ENCODE measurements at places on chromosomes 3 and 15.

GRCh38 chr15:57554812-57555179 is 36.9 kb upstream of the MYZAP start:
- DNase-seq = no peak

DNA sequence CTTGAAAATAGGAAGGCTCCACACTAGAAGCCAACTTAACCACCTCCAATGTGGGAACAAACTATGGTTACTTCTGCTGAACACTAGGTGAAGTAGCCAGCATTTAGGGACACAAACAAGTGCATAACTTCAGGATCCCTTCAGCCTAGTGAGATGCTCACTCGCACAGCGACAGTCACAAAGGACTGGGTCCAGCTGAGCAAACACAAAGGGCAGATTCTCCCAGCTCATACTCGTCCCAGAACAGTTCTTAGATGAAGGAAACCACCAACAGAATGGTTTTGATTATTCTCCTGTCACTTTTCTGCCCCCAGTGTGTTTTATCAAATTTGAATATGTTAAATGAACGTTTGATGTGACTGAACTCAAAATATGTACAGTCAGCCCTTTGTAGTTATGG is 201.6 kb downstream of the KCNAB1 start:
- DNase-seq = no peak

DNA sequence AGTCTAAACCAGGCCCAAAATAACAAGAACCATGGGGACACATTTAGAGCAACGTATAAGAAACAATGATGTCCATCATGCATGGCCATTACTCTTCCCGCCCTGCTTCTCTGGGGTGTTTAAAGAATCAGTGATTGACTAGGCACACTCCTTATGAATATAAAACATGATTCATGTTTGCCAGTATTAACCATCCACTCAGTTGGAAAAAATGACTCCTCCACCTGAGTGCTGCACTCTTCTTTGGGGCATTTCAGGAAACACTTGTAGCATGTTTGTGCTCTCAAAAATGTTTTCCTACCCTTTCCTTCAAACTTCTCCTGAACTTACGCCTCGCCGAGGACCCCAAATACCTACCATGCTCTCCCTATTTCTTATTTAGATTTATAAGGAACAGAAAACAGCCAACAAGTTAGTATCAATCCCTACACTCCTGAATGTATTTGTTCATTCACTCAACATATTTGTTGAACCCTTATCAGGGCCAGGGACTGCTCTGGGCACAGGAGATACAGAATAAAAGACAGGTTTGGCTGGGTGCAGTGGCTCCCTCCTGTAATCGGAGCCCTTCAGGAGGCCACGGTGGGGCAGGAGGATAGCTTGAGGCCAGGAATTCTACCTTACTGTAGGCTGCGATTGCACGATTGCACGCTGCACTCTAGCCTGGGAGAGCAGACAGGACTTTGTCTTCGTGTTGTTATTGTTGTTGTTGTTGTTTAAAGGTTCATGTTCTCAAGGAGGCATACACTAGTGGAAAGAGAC is 137.0 kb downstream of the TMCO5A start:
- DNase-seq = no peak

DNA sequence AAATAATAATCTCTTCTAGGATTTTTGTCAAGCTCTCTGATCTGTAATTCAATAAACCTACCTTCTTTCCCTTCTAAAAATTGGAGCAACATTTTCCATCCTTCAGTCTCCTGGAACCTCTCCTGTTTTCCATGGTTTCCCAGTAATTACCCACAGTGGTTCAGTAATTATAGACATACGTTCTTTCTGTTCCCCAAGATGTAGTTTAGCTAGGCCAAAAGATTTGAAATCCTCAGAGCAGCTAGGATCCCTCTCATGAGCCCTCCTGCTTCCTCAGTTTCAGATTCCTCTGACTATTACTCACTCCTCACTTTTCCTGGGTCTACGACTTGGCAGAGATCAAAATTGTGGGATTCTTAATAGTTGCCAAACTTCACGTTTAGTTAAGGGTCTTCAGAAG is 76.9 kb upstream of the IGSF10 start:
- peak; percentile 52 for DNase-seq

DNA sequence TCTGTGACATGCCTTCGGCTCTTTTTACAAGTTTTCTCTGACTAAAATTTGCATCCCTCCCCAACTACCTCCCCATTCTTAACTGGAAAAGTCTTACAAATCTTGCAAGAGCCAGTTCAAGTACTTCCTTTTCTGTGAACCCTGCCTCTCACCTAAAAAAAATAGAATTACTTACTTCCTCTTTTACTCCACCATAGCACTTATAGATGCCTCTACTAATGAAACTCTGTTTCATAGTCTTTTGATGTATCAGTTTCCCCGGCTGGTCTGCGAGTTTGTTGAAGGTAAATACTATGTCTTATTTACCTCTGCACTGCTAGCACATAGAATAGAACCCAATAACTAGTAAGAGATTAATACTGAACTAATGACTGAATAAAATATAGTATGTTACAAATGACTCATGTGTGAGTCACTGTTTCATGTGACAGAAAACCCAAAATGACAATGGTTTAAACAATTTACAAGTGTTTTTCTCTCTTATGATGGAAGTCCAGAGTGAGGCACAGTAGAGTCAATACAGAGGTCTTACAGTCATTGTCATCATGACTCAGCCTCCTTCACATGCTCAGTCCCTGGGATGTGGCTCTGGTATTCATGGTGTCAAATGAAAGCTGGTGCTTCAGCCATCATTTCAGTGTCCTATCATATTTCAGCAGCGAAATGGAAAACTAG is 393.5 kb downstream of the RSL24D1 start:
- DNase-seq = no peak

- DNase-seq = no peak
Observed at GRCh38 chr3:14262212-14262611, 83.6 kb downstream of the LSM3 start.

DNA sequence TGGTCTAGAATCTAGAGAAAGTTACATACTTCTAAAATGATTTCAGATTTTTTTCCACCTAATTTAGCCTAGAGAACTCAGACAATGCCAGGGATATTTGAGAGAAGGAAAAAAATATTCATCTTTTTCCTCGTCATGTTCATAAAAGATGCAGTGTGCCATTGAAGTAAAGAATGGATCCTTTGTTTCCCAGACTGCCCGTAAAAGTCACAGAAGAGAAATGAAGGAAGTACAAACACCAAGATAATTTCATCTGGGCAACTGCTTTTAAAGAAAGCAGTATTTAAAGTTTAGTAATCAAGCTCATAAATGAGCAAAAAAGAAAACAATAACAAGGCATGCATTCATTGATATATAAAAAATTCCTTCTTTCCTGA is 47.2 kb downstream of the TTC23 start:
- no peak for DNase-seq

DNA sequence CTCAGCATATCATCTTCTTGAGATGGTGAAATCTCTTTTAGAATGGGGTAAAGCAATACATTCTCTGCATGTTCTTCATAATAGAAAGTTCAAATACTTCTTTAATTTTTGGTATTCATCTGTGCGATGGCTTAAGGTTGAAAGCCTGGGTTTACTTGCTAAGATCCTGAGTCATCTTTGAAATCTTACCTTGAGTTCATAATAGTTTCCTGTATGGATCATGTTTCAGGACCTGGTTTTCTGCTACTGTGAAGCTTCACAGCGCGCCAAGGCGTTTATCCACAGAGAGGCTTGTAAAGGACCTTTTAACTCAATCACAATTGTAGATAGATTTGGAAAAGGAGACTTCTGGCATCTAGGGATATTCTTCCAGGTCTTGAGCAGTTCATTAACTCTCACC is 39.0 kb downstream of the MED12L start:
- peak; percentile 33 for DNase-seq

- DNase-seq = no peak
Observed at GRCh38 chr3:13144163-13145023, 71.2 kb upstream of the IQSEC1 start.

- DNase-seq = peak; percentile 27
Observed at GRCh38 chr3:138260611-138261010, 69.0 kb downstream of the NME9 start.

GRCh38 chr3:189512039-189512438 is 119.2 kb upstream of the TP63 start:
- no peak for DNase-seq

DNA sequence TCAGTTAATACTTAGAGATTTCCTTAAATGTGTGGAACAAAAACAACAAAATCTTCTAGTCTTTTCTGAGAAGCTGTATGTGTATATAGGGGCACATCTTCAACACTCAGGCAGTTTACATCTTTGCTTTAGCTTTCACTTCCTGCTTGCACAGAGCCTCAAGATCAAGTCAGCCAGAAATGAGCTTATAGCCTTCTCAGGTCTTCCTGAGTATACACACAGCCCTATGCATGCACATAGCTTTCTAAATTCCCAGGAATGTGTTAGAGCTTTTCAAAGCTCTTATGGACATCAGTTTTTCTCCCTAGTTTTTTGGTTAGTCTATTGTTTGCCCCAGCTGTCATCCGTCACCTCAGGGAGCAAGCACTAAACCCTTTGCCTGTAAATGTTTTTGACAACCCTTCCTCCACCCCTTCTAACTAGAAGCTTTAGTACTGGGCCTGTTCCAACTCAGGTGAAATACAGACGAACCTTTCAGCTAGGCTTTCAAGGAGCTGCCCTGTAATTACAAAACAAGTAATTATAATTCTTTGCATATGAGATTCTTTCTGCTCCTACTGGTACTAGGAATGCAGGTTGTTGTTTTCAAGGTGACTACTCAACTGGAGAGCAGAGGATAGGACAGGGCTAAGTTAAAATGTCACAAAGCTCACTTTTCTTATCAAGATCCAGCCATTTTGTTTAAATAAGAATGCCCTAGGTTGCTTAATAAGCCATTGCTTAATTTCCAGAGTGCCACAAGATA is 22.6 kb upstream of the MTMR10 start:
- DNase-seq = no peak

- DNase-seq = no peak
Observed at GRCh38 chr3:129648391-129648790, 41.9 kb upstream of the PLXND1 start.

- peak; percentile 80 for DNase-seq
Observed at GRCh38 chr3:54853573-54854404, 74.1 kb downstream of the LRTM1 start.
